ENCODE measurements at places on chromosomes 5 and 9. TPM values are rescaled to one million over a fixed set of nuclear protein-coding genes. Genes with fewer than 3 reads are reported as not detected.

- H3K4me3 ChIP-seq: no peak overlapping the region
- H3K27me3 ChIP-seq: no peaks in the 10 kb centered on the region
- no peaks in the 10 kb centered on the region for H3K36me3 ChIP-seq
- no peak for DNase-seq
- H3K27ac ChIP-seq: peak overlapping the region; percentile 60
Observed at GRCh38 chr9:131117121-131117761, 8.1 kb upstream of the NUP214 start.

- H3K4me3 ChIP-seq: no peak overlapping the region
- DNase-seq: peak; percentile 25
- no peaks in the 10 kb centered on the region for H3K27me3 ChIP-seq
- H3K36me3 ChIP-seq: no peaks in the 10 kb centered on the region
- H3K4me1 ChIP-seq: no peaks in the 10 kb centered on the region
Observed at GRCh38 chr9:32251539-32251938, 132.9 kb upstream of the ACO1 start.

- H3K27ac ChIP-seq: peak overlapping the region; percentile 100
- peak; percentile 8 for DNase-seq
- H3K36me3 ChIP-seq: no peaks in the 10 kb centered on the region
- peaks cover 10% of the 10 kb centered on the region for H3K4me1 ChIP-seq
- no peak overlapping the region for H3K4me3 ChIP-seq
Observed at GRCh38 chr5:151688436-151688835, 1.7 kb upstream of the SPARC start.

- no peaks in the 10 kb centered on the region for H3K27me3 ChIP-seq
- no peaks in the 10 kb centered on the region for H3K36me3 ChIP-seq
- H3K4me1 ChIP-seq: no peaks in the 10 kb centered on the region
- no peak overlapping the region for H3K4me3 ChIP-seq
- no peak overlapping the region for H3K27ac ChIP-seq
- no peak for DNase-seq
Observed at GRCh38 chr5:96755851-96756250, 51.9 kb downstream of the ERAP1 start.

- H3K4me1 ChIP-seq: no peaks in the 10 kb centered on the region
- DNase-seq: no peak
- no peak overlapping the region for H3K27ac ChIP-seq
- H3K36me3 ChIP-seq: no peaks in the 10 kb centered on the region
Observed at GRCh38 chr5:149036970-149037369, 25.9 kb downstream of the SH3TC2 start.

- no peak for DNase-seq
- H3K27ac ChIP-seq: no peak overlapping the region
- H3K36me3 ChIP-seq: no peaks in the 10 kb centered on the region
- no peaks in the 10 kb centered on the region for H3K27me3 ChIP-seq
- no peak overlapping the region for H3K4me3 ChIP-seq
Observed at GRCh38 chr5:56155992-56156584, 77.0 kb downstream of the ANKRD55 start.

DNA sequence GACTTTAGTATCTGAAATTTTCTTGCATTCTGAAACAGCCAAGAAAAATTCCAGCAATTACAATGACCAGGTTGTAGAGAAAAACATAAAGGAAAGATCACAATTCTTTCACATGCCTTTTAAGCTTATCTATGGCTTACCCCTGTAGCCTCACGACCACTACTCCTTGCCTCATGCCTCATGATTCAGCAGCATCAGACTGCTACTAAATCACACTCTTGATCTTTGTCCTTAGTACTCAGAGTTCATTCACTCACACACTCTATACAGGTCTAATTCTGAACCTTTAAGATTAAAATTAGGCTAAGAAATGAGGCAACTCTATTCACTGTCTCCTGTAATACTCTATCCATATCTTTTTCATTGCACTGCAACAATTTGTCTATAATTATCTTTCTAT lies 415.1 kb downstream of the MLLT3 start:
- no peak for DNase-seq
- H3K4me1 ChIP-seq: no peaks in the 10 kb centered on the region
- H3K27ac ChIP-seq: no peak overlapping the region
- no peaks in the 10 kb centered on the region for H3K27me3 ChIP-seq
- H3K4me3 ChIP-seq: no peak overlapping the region

DNA sequence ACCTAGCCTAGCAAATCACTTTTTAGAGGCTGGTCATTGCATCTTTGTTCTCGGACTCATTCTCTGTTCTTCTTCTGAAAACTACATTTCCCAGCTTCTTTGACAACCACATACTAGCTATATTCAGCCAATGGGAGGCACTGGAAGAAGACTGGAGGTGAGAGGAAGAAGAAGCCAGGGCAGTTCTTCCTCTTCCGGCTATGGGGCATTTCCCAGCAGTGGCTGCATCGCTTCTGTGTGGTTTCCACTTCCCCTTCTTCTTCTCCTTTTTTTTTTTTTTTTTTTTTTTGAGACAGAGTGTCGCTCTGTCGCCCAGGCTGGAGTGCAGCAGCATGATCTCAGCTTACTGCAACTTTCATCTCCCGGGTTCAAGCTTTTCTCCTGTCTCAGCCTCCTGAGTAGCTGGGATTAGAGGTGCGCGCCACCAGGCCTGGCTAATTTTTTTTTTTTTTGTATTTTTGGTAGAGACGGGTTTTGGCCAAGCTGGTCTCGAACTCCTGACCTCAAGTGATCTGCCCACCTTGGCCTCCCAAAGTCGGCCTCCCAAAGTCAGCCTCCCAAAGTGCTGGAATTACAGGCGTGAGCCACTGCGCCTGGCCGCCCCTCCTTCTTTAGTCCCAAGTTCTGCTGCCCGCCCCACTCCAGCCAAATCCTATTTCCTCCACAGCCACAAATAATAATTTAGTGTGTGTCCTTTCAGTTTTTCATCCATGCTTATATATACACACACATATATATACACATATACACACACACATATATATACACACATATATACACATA lies 6.9 kb upstream of the UBAP1 start:
- DNase-seq: no peak
- H3K27me3 ChIP-seq: no peaks in the 10 kb centered on the region
- H3K4me1 ChIP-seq: no peaks in the 10 kb centered on the region
- H3K36me3 ChIP-seq: no peaks in the 10 kb centered on the region
- no peak overlapping the region for H3K4me3 ChIP-seq
- H3K27ac ChIP-seq: no peak overlapping the region

- no peak overlapping the region for H3K4me3 ChIP-seq
- peak overlapping the region; percentile 42 for H3K27ac ChIP-seq
- DNase-seq: no peak
Observed at GRCh38 chr5:36253575-36253974, 11.8 kb upstream of the NADK2 start.

GRCh38 chr5:161278739-161279660 lies 267.5 kb downstream of the GABRB2 start:
- no peaks in the 10 kb centered on the region for H3K27me3 ChIP-seq
- no peak for DNase-seq
- H3K4me3 ChIP-seq: no peak overlapping the region
- H3K27ac ChIP-seq: no peak overlapping the region

DNA sequence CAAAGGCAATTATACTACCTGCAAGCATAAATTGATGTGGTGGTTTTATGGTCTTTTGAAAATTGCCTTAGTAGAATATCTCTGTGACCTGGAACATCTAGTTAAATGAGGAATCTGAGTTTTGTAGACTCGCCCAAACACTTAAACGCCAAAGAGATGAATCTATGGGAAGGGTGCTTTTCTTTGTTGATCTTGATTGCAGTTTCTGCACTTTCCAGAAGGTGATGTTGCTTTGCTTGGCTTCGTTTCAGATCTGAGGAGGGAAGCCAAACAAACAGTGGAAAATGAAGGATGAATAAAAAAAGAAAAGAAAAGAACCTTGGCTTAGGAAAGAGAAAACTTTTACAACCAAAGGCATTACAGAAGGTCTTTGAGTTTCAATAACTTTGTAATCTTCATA lies 1021.2 kb downstream of the NR2F1-AS1 start:
- no peak overlapping the region for H3K27ac ChIP-seq
- no peak for DNase-seq
- no peak overlapping the region for H3K4me3 ChIP-seq
- no peaks in the 10 kb centered on the region for H3K36me3 ChIP-seq
- H3K27me3 ChIP-seq: no peaks in the 10 kb centered on the region

DNA sequence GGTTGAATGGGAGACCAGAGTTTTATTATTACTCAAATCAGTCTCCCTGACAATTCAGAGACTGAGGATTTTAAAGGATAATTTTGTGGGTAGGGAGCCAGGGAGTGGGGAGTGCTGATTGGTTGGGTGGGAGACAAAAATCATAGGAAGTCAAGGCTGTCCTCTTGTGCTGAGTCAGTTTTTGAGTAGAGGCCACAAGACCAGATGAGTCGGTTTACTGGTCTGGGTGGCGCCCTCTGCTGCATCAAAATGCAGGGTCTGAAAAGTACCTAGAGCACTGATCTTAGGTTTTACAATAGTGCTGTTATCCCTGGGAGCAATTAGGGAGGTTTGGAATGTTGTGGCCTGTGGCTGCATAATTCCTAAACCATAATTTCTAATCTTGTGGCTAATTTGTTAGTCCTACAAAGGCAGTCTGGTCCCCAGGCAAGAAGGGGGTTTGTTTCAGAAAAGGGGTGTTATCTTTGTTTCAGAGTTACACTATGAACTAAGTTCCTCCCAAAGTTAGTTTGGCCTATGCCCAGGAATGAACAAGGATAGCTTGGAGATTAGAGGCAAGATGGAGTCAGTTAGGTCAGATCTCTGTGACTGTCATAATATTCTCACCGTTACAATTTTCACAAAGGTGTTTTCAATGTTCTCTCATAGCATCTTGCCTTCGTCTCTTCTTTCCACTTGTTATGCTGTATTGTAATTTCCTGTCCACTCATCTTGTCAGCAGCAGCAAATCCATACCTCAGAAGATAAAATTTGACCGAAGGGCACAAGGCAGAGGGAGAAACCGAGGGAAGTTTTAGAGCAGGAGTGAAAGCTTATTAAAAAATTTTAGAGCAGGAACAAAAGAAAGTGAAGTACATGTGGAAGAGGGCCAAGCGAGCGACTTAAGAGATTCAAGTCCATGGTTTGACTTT lies 59.2 kb upstream of the CLINT1 start:
- H3K4me3 ChIP-seq: no peak overlapping the region
- peak; percentile 52 for DNase-seq
- H3K4me1 ChIP-seq: no peaks in the 10 kb centered on the region
- no peaks in the 10 kb centered on the region for H3K36me3 ChIP-seq
- H3K27ac ChIP-seq: no peak overlapping the region

GRCh38 chr5:6361101-6361500 lies 17.2 kb downstream of the MED10 start:
- no peak overlapping the region for H3K4me3 ChIP-seq
- H3K27me3 ChIP-seq: no peaks in the 10 kb centered on the region
- no peak overlapping the region for H3K27ac ChIP-seq

DNA sequence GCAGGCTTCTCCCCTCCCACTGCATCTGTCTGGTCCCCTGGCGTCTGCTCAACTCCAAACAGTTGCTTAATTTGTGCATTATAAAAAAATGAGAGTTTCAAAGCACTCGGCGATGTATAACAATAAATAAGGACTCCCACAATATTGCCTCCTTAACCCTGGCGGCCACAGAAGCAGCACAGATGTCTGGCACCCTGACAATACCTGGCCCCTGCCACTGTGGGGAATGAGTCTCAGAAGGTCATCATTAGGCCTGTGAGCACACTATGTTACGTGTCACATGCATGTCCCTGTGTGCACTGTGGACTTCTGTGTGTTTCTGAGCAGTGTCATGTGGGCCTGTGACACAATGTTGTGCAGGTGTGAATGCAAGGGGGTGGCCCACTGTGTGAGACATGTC lies 236.5 kb downstream of the PBX3 start:
- no peak for DNase-seq
- no peaks in the 10 kb centered on the region for H3K4me1 ChIP-seq
- H3K36me3 ChIP-seq: no peaks in the 10 kb centered on the region
- H3K27ac ChIP-seq: no peak overlapping the region
- no peak overlapping the region for H3K4me3 ChIP-seq

DNA sequence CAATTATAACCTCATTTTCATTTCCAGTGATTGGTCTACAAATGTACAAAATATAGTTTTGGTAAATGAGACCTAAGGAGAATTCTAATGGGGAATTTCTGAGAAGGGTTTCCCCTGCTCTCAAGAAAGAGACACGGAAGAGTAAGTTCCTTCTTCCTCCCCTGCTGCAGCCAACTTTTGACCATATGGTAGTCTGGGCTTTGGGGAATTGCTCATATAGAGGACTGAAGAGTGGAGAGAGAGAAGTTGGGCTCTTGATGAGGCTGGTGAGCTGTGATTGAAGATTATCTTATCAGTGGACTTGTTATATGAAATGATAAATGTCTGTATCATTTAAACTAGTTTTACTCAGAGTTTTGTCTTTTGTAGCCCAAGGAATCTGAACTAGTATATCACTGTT lies 4.3 kb upstream of the LNPEP start:
- no peak overlapping the region for H3K4me3 ChIP-seq
- no peaks in the 10 kb centered on the region for H3K27me3 ChIP-seq
- no peak overlapping the region for H3K27ac ChIP-seq
- DNase-seq: no peak

DNA sequence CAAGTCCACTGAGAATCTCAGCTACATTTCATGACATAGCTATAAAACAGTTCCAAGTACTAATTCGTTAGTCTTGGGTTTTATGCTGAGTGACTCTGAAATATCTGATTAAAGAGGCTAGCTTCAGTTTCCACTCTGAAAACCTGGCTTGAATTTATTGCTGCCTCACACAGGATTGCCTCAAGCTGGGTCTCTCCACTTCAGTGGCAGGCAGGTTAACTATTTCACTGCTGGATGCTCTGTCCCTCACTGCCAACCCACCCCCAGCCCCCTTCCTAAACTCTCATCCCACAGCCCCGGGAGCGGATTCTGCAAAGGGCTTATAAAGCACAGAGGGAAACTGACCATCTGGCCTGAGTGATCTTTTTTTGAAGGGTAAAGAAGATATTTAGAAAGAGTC lies 318.3 kb downstream of the MLLT3 start:
- DNase-seq: no peak
- H3K27ac ChIP-seq: no peak overlapping the region
- no peaks in the 10 kb centered on the region for H3K27me3 ChIP-seq
- no peak overlapping the region for H3K4me3 ChIP-seq
- no peaks in the 10 kb centered on the region for H3K4me1 ChIP-seq

DNA sequence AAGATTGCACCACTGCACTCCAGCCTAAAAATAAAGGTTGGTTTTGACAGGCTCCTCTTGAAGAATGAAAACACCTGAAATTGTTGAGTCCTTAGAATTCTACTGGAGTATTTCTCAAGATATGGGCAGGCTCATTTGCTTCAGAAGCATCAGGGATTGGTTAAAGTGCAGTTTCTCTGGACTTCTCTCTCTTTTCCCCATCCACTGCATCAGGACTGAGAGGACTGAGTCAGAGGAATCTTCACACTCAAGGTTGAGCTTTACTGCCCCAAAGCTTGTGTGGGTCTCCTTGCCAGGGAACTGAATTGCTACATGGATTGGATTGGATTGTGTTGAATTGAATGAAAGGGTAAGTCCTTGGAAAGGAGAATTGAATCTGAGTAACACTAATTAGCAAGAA lies 7.5 kb upstream of the CCDC69 start:
- DNase-seq: no peak
- no peak overlapping the region for H3K4me3 ChIP-seq
- peaks cover 5% of the 10 kb centered on the region for H3K4me1 ChIP-seq
- H3K36me3 ChIP-seq: no peaks in the 10 kb centered on the region
- H3K27ac ChIP-seq: no peak overlapping the region

Gene NFIL3
- total RNA-seq: 28.5 TPM

Gene WDR38
- 1.9 TPM for total RNA-seq

Gene AK1
- total RNA-seq: 54.3 TPM

Gene F12
- 7.6 TPM for total RNA-seq

Gene SGCD
- total RNA-seq: 86.5 TPM

Gene NTNG2
- total RNA-seq: not detected

Gene RANBP3L
- total RNA-seq: 0.59 TPM

Gene TOMM5
- total RNA-seq: 111 TPM

Gene LCN10
- total RNA-seq: 81.4 TPM

Gene RPS14
- total RNA-seq: 12,361 TPM

Gene ZNF883
- 13.3 TPM for total RNA-seq

Gene BARHL1
- total RNA-seq: not detected

Gene WNK2
- total RNA-seq: 23.5 TPM

Gene BASP1
- 64.8 TPM for total RNA-seq

Gene DMRT3
- total RNA-seq: 0.18 TPM
